ENCODE measurements at places on chromosomes 6 and 20.

- no peak for DNase-seq
Measured at GRCh38 chr6:165056292-165056691, 253.1 kb downstream of the C6orf118 start.

- DNase-seq: no peak
Measured at GRCh38 chr6:6503191-6503590, 85.3 kb upstream of the LY86 start.

DNA sequence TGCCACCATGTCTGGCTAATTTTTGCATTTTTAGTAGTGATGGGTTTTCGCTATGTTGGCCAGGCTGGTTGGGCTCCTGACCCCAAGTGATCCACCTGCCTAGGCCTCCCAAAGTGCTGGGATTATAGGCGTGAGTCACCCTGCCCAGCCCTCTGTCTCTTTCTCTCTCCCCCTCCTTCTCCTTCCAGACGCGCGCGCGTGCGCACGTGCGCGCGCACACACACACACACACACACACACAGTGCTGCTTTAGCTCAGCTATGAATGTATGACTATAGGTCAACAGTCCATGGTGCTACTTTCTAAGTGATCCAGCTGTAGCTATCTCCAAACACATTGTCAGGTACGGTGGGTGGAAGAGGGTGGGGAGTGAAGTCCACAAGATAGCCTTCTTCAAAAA lies 449.5 kb downstream of the PHF3 start:
- DNase-seq: no peak

- DNase-seq: peak; percentile 93
Measured at GRCh38 chr6:126033696-126034095, 47.4 kb downstream of the TRMT11 start.

- DNase-seq: peak; percentile 27
Measured at GRCh38 chr6:158825951-158826306, 6.8 kb upstream of the EZR start.

DNA sequence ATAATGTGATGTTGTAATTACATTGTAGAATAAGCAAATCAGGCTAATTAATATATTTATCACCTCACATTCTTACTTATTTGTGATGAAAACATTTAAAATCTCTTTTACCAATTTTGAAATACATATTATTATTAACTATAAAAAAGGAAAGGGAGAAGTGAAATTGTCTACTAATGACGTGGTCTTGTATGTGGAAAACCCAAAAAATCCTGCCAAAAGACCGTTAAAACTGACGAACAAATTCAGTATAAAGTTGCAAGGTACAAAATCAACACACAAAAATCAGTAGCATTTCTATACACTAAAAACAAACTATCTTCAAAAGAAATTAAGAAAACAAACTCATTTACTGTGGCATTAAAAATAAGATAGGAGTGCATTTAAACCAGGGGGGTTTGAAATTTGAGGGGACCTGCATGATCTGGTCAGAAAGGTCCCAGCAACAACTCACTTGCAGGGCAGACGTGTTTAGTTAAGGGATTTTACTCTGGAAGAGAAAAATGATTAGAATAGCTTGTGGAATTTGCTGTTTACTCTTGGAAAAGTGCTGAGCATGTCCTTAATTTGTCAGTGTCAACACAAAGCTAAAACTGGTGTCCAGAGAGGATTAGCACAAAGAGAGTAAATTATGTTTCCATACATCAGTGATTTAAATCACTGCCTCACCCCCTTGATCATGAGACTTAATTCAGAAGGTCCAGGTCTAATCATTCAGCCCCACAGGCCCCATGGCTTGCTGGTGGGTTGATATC lies 235.0 kb upstream of the RIN2 start:
- DNase-seq: no peak

- no peak for DNase-seq
Measured at GRCh38 chr6:91600561-91600960, 1013.7 kb upstream of the MAP3K7 start.

GRCh38 chr6:21556511-21556910 lies 37.0 kb upstream of the SOX4 start:
- no peak for DNase-seq

DNA sequence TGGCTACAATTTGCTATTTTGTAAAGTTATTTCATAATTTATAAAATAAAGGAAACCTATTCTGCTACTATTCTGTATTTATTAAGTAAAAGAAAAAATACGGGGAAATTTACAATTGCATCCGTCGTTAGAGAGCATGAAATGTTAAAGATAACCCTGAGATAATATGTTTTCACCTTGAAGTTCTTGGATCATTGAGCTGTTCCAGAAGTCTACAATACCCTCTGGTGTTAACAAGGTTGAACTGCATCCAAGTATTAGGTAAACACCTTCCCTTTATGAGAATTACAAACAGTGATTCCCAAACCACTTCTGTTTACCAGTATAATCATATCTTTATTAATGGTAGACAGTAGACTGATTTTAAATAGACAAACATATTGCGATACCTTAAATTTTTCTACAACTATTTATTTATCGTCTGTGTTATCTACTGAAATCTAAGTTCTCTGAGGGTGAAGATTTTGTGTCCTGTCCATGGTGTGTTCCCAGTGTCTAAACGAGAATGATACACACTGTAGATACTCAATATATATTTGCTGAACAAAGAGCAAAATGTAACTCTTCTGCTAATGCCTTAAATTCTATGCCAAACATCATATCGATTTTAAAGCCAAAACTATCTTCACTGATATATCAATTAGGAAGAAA lies 28.2 kb downstream of the TBC1D32 start:
- DNase-seq: peak; percentile 41

DNA sequence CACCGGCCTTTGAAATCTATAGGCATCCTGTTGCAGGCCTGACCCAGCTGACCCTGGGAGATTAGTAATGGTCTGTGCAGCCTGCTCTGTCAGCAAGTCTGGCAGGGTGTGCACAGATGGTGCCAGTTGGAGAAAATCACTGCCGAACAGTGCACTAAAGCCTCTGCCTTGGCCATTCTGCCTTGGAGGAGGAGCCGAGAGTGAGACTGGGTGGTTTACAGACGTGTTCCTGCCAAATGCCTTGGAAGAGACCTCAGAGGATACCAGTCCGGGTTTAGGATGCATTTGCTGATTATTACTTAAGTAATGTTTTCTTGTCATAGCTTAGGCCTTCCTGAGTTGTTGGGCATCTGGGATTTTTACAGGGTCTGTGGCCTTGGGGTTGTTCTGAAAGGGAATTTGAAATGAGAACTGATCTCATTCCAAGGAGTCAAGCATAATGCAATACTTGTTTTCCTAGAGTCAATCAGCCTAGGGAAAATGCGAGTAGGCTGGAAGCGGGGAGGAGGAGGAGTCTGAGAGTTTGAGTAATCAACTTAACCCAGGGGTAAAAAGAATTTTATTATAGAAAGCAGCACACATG lies 292.1 kb downstream of the SOX4 start:
- DNase-seq: peak; percentile 97

- no peak for DNase-seq
Measured at GRCh38 chr20:24718696-24719095, 230.4 kb upstream of the CST7 start.

DNA sequence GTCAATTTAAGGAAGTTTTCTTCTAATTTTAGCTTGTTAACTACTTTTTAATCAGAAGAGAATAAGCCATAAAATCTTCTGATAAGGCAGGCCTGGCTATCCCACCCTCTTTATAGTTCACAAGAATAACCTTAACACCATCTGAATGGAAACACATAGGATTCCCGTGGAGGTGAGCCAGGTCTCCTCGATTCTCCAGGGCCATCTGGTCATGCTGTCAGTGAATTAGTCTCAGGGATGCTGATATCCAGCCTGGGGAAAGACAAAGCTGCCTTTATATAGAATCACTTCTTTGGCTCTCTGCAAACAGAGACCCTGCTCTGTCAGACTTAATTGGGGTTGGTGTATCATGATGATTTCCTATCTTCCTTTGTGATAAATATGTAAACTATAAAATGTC lies 30.1 kb upstream of the TAGAP start:
- DNase-seq: no peak

- DNase-seq: peak; percentile 83
Measured at GRCh38 chr20:33578510-33578909, 83.6 kb upstream of the C20orf144 start.

GRCh38 chr6:166638573-166638964 lies 11.5 kb upstream of the RPS6KA2 start:
- no peak for DNase-seq

DNA sequence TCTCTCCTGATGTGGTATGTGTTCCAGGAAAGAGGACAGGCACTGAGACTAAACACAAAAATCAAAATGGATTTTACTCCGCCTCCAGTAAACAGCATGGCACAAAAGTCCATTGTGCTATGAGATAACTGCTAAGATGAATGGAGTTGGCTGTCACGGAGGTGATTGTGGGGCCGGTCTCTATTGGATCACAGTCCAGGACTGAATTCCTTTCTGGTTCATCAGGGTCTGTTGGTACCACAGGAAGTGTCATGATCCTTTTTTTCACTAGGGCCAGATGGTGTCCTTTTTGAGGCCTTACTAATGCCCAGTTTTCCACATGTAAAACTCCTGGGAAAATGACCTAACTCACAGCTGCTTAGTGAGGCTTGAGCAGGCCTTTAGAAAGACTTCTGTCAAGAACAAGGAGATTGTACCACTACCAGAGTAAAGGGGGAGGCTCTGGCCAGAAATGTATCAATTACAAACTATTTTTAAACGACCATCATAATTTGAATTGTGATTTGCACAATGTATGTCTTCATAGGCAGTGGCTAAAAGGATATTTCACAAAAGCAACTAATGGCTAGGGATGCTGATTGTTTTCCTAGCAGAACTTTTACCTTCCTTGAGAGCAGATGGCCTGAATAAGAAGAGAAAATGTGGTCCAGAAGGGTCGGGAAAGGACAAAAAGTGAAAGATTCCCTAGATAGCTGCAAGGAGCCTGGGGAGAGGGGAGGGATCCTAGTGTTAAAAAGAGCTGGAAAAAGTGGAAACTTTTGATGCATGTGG lies 192.2 kb upstream of the POU3F2 start:
- peak; percentile 3 for DNase-seq

DNA sequence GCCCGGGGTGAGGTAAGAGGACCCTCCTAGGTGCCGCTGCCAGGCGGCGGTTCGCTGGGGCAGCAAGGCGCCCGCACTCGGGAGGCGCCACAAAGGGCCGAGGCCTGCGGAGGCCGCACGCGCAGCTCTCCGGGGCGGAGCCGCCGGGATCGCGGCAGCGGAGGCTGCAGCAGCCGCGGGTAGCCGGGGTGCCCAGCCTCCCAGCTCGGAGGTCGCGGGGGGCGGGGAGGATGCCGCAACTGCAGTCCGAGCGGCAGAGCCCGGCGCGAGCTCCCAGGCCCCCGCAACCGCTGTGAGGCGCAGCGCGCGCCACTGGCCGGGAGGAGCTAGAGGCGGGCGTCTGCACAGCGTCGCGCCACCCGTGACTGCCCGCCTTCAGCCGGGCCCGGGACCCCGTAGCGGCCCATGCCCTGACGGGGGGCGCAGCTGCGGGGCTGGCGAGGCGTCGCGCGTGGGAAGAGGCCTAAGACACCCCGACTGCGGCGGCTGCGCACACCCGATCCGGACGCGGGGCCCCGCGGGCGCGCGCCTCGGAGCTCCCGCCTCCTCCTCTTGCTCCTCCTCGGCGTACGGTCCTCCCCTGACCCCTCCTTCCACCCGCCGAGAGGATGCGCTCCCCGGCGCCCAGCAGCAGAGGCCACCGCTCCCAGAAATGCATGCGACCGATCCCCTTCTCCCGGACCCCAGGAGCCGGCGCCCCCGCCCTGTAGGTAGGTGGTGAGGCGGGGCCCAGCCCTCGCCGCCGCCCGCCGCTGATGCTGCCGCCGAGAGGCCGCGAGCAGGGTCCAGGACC lies at the start of gene NCOA7:
Gene NCOA7 (plus strand): TSS at position 603 of the 793 bp plus-strand sequence. CDS start 24,395 bp downstream, outside the sequence.
- peak; percentile 68 for DNase-seq

DNA sequence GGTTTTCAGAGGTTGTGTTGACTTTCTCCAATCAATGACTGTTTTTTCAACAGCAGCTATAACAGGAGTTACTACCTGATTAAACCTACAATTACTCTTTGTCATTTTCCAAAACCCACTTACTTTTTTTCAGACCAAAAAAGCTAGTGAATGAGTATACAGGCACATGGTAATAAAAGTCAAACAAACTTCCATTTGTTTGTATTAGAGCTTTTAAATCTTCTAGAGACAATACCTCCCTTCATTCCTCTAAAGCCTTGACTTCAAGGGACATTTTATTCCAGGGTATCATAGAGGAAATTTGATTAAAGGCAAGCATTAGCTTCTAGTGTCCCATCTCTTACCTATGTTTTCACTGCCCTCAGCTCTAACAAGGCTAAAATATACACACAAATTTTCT lies 52.7 kb downstream of the IL22RA2 start:
- DNase-seq: no peak

DNA sequence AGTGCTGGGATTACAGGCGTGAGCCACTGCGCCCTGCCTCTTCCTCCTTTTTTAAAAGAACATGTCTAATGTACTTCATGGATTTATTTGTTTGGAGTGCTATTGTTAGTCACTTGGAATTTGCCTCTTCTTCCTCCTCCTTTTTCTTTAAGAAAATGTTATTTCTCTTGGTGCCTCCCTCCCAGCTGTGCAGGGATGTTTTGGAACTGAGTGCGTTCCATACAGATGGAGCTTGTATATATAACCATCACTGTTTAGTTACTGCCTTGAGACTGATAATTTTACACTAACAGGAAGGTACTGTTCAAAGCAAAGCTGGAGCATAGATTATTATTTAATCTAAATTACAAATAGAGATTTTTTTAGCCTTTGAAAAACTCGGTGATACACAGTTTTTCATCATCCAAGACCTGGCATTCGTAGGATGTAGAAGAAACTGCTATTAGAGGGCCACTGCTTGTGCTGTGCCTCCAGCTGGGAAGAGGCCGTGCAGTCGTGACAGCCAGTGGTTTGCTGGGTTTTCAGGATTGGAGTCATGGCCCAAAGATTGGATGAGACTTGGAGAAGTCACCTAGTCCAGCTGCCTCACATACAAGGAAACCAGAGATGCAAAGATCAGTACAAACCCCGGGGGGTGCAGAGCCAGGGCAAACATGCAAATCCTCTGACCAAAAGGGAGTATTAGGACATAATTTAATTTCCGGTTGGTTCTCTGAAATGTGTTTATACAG lies 123.1 kb downstream of the PLEKHG1 start:
- no peak for DNase-seq

DNA sequence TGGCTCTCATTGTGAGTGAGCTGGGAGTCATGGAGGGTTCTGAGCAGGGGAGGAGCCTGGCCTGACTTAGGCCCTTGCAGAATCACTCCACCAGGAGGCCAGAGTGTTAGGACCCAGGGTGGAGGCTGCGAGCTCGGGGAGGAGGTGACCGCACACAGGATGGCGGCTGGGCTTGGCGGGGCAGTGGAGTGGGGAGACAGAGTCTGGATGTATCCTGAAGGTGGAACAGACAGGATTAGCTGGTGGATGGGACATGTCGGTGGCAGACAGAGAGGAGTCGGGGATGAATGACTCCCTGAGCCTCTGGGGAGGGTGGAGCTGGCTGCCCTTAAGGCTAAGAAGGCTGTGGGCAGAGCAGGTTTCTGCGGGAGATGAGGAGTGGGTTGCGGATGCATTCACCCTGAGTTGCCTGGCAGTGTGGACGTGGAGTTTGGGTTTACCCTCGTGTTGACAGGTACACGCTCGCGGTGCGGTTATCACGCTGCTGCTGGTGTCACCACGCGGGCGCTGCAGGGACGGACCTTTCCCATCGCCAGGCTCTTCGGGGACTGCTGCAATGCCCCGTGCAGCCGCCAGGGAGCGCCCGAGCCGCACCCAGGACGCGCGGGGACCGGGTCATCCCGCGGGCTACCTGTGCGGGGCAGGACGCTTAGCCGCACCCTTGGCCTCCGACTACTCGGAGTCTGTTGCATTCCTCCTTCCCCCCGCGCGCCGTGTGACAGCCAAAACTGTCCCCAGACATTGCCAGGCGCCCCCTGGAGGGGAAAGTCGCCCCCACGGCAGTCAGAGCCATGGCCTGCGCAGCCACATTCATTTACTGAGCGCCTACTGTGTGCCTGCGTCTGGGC lies 43.0 kb upstream of the PTGIS start:
- peak; percentile 22 for DNase-seq

Measured in fibroblast of upper back skin (primary cell).